Stimulated activated CD8-positive, alpha-beta memory T cell treated with anti-CD3 and anti-CD28 coated beads, Interleukin-7, amount 100 ng/mL, for 24 hours (primary cell): ENCODE measurements at places on chromosomes 1 and 21.

- DNase-seq, result no peak
Measured at GRCh38 chr21:44279354-44280260, 6.1 kb upstream of the AIRE start.

DNA sequence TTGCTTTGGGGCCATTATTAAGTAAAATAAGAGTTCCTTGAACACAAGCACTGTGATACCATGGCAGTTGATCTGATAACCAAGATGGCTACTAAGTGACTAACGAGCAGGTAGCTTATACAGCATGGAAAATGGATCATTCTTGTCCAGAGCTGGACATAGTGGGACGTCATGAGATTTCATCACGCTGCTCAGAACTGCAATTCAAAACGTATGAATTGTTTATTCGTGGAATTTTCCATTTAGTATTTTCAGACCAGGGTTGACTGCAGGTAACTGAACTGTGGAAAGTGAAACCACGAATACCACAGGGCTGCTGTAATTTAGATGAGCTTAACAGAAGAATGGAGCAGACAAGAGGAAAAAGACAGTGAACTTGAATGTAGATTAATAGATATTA, 38.9 kb downstream of the CCDC18 start:
- DNase-seq, result no peak

DNA sequence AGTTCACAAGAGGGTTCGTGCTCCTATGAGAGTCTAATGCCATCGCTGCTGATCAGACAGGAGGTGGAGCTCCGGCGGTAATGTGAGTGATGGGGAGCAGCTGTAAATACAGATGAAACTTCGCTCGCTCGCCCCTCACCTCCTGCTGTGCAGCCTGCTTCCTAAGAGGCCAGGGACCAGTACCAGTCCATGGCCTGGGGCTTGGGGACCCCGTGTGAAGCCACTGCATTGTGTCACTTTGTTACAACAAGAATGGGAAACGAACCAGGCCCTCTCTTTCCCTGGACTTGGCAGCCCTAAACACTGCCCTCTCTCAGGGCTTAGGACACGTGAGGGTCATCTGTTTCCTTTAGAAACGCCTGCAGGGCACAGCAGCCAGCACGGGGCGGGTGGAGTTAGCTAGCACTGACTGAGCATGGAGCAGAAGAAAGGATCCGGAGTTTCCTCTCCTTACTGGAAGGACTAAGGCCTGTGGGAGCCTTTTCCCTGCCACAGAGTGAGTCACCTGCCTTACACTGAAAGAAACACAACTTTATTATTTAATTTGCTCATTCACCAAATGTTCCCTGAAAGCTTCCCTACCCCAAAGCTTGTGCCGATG, 185.2 kb upstream of the TMEM51 start:
- DNase-seq, result no peak

- no peak for DNase-seq
Measured at GRCh38 chr21:41641821-41642701, 124.8 kb downstream of the RIPK4 start.

DNA sequence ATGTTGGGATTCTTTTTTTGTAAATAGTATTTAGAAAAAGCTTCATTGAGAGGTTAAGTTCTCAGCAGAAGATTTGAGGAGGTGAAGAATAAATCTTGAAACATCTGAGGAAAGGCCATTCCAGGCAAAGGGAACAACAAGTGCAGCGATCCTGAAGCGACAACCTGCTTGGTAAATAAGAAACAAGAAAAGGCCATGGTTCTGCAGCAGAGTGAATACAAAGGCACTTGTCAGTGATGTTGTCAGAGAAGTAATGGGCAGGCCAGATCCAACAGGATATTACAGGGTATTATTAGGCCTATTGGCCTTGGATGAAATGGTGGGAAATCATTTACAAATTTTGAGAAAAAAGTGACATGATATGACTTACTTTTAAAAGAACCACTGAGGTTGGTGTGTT, 960.0 kb downstream of the PLA2G4A start:
- no peak for DNase-seq

DNA sequence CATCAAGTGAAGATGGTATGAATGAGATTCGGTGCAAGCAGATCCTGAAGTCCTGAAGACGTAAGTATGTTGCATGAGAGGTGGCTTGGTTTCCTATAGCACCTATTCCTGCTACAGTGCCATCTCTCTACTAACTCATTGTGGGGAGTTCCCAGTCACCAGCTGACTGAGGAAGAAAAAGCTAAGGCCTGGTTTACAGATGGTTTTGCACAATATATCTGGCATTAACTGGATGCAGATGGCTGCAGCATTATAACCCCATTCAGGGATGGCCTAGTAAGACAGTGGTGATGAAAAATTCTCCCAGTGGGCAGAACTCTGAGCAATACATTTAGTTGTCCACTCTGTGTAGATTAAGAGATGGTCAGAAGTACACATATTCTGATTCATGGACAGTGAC, 36.7 kb downstream of the RTCA start:
- no peak for DNase-seq

- DNase-seq, result no peak
Measured at GRCh38 chr1:160781186-160781766, 14.7 kb upstream of the LY9 start.

- no peak for DNase-seq
Measured at GRCh38 chr1:51833700-51834099, 44.8 kb downstream of the NRDC start.

DNA sequence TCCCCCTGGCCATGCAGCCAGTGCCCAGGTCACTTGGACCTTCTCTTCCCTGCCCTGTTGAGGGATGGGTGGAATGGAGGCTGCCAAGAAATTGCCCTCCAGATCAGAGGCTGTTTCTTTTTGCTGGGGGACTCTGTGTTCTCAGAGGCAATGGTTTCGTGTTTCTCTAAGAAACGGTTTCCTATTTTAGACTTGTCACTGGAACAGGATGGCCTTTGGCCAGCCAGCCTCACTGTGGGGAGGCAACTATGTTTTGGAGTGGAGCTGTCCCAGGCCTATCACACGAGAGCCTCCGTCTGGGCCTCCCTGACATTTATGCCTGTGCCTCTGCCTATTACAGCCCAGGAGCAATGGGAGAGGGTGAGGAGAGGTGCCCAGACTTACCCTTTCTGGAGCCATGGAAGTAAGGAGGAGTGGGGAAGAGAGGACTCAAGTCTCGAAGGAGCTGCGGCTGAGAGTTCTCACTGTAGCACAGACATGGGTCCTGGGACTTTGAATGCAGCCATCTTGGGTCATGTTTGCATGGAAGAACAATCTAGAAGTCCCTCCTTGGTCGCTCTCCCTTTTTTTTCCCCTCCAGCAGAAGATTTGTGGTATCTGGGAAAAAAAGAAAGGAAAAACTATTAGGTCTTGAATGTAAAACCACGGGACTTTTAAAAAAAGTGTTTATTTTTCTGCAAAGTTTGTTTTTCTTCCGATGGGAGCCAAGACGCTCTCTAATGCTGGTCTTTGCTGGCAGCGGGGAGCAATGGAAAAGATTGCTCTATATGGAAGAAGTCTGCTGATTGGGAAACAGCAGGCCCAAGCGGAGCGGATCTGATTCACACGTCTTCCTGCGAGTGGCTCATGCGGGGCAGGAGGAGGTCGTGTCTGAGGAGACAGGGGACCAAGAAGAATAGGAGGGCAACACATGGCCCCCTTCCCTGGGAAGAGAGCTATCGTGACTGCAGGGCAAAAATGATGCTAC, 219.2 kb downstream of the FOXD2 start:
- no peak for DNase-seq

- no peak for DNase-seq
Measured at GRCh38 chr1:5404412-5405203, 587.6 kb downstream of the NPHP4 start.

- no peak for DNase-seq
Measured at GRCh38 chr1:7229696-7230631, 444.7 kb downstream of the CAMTA1 start.

GRCh38 chr1:171841931-171842761, 848 bp downstream of the DNM3 start:
- no peak for DNase-seq

DNA sequence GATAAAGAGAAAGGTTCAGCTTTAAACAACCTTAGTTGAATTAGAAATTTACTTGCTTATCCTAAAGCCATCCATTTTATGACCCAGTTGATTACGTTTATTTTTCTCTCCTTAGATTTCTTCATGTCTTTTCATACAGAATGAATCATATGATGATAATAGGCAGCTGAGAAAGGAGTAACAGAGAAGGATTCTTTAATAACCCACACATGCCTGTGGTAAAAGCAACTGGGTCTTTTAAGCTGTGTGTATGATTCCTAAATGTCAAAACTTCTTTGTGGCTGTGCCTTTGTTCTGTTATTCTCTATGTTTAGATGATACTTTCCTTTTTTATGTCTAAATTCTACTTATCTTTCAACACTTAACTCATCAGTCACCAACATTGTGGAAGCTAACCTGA, 626.5 kb downstream of the NCAM2 start:
- no peak for DNase-seq

DNA sequence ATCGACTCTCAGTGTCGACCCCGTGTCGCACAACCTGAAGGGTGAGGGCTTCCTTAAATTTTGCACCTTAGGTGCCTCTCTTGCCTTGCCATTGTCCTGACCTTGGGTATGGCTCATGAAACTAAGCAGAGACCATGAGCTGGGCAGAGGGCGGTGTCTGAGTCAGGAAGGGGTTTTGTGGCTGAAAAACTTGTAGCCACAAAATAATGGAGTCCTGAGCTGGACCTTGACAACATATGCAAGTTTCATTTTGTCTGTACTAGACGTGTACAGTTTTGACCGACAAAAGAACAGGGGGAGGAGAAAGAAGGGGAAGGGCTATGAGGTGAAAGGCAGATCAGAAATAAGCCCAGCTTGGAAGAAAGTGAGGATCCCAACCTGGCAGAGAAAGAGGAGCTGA, 8.3 kb upstream of the RUNX1 start:
- no peak for DNase-seq

GRCh38 chr1:31084782-31085569, 19.5 kb upstream of the PUM1 start:
- no peak for DNase-seq

DNA sequence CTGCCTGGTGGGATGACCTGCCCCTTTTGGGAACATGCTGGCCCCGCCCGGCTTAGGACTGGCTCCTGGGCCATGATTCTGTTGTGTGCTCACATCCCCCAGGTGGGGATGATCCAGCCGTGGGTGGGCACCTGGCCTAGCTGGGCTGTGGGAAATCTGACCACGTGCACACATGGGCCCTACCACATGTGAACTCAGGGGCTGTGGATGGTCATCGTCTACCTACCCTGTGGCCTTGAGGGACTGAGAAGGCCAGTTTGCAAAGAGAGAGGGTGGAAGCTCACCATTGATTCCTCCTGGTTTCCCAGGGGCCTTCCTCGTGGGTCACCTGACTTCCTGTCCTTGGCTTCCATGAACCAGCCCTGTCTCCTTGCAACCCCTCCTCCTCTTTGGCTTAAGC, 19.4 kb upstream of the PCP4 start:
- no peak for DNase-seq

GRCh38 chr1:55081905-55082296, 42.6 kb downstream of the PCSK9 start:
- no peak for DNase-seq

DNA sequence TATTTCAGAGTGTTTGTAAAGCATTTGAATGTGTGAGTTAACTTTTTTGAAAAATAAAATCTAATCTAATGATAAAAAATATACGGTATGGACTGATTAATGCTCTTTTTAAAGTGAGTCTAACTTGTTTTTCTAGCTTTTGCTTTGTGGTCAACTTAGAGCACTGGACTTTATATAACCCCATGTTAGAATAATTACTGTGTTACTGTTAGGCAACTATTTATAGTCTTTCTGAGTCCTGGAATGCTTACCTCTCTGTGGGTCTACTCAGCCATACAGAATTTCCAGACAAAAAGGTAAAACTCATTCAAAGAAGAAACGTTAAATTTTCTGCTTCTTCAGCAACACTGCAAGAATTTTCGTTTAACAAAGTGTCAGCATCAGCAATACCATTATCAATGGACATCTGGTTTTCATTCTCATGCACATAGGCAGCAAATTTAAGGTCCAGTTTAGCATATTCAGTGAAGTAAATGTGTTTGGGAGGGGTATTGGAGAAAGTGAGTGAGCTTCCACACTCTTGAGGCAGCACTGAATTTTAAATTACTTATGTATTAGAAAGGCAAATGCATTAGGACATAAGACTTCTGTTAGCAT, 664.7 kb upstream of the NEGR1 start:
- DNase-seq, result no peak

GRCh38 chr1:72322910-72323309, 40.6 kb upstream of the NEGR1 start:
- no peak for DNase-seq

- no peak for DNase-seq
Measured at GRCh38 chr1:116429821-116430374, 56.9 kb downstream of the ATP1A1 start.

- DNase-seq, result no peak
Measured at GRCh38 chr1:223714849-223715603, 2.7 kb downstream of the CAPN2 start.

DNA sequence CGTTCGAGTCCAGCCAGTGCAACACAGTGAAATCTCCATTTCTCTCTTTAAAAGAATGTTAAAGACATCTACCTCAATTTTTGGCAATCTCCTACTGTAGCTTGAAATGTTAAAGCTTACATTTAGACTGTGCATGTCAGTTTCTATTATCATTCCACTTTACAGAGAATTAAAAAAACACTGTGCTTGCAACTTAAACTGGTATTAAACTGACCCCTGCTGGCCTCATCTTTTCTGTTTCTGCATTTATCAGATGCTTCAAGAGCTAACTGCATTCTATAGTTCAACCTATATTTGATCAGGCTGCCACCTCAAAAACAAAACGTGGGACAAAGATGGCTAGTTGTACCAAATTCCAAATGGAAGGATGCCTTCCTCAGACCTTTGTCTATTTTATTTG, 226.5 kb downstream of the SMYD3 start:
- no peak for DNase-seq

GRCh38 chr1:64478594-64479470, 8.9 kb downstream of the CACHD1 start:
- DNase-seq, result no peak

- DNase-seq, result no peak
Measured at GRCh38 chr1:241848686-241849344, 811 bp downstream of the EXO1 start.

- no peak for DNase-seq
Measured at GRCh38 chr1:14228677-14229076, 369.8 kb upstream of the KAZN start.
